Left colon (tissue), 2 donors: ENCODE measurements at places on chromosomes 4 and X.

DNA sequence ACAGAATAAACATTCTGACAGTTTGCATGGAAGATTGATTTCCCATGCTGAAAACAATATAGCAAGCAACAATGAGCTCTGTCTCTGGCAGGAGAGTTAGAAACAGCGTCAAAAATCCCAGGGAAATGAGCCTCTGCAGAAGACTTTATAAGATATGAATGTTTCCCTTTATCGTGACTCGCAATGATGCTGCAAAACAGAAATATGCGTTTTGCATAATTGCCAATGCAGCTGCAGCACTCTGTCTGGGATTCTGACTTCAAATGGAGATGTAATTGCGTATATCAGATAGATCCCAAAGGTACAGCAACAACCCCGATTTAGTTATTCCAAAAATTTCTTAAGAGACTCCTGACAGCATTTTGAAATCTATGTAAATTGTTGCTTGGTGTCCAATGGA, 702.4 kb upstream of the EPHA5 start:
- DNase-seq, result no peak

- DNase-seq, result no peak
These were observed 46.0 kb downstream of the EIF2S3 start for GRCh38 chrX:24100713-24101112.

DNA sequence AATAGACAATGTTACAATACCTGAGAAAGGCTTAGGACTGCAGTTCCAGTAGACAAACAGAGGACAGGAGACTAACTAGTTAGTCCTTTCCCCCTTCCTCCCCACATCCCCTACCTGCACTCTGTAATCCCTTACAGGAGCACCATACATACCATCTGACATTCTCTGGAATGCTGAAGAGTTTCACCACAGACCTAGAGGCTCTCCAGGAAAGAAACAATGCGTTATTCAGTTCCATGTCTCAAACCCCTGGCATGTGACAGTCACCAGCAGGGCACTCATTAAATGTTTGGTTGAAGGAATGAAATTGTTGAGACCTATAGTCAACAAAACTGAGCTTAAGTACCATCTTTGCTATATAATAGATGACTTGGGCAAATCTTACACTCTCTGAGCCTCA, 100.2 kb upstream of the USP38 start:
- DNase-seq, result no peak

DNA sequence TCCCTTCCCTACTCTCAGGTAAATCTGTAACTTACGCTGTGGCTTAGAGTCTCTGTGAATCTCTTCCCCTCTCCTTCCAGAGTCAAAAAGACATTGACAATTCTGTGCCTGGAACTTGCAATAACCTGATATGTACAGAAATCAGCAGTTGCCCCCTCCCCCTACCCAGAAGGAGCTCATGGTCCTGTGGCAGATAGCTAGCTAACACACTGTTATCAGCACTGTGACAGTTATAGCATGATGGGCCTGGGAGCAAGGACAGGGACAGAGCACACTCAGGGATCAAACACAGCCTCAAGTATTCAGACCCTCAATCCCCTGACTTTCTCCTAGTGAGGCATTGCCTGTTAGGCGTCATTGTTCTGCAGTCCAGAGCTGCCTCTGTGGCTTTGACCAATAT, 18.7 kb upstream of the MAGEA10 start:
- no peak for DNase-seq

DNA sequence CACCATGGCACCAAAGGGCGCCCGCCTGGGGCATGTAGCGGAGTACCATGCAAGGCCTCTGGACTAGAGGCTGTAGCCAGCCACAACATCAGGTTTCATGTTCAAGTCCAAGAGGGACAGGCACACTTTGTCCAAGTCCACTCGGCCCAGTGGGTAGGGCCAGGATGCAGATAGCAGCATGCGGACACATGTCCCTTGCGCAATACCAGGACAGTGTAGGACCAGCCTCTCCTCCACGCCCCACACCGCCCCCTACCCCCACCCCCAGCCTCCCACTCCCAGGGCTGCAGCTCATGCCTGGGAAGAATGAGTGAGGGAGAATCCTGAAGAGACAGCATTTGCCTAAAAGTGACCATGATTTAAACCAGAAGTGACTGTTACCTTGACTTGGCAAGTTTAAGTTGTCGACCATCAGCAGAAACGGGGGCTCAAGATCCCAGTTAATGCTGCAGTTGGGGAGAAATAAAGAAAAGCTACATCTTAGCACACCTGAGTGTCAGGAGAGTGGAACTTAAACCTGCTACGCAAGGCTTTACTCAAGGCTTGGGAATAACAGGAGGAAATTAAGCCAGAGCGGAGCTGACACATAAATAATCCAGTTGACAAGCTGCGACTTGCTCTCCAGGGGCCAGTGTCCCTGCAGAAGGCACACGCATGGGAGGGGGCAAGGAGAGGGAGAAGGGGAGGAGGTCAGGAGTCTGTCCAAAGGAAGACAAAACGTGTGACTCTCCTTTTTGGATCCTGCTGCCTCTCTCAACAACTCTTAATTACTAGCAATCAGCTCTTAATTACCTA, 221.7 kb downstream of the BCOR start:
- no peak for DNase-seq

DNA sequence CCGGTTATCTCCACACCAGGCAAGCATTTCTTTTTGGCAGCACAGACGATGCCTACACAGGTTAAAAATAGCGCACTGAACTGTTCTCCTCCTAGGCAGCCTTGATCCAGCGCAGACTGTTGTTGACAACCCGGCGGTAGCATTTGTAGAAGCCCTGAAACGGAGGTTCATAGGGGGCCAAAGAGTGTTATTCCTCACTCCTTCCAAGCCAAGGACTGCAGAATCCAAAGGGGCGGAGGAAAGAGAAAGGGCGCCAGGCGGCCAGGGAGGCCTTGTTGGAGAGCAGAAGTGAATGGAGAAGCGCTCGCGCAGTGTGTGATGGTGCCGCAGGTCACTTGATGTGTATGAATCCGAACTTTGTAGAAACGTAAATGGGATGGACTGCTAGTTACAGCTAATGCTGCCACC, 82.7 kb downstream of the TENM3 start:
- DNase-seq, result no peak

DNA sequence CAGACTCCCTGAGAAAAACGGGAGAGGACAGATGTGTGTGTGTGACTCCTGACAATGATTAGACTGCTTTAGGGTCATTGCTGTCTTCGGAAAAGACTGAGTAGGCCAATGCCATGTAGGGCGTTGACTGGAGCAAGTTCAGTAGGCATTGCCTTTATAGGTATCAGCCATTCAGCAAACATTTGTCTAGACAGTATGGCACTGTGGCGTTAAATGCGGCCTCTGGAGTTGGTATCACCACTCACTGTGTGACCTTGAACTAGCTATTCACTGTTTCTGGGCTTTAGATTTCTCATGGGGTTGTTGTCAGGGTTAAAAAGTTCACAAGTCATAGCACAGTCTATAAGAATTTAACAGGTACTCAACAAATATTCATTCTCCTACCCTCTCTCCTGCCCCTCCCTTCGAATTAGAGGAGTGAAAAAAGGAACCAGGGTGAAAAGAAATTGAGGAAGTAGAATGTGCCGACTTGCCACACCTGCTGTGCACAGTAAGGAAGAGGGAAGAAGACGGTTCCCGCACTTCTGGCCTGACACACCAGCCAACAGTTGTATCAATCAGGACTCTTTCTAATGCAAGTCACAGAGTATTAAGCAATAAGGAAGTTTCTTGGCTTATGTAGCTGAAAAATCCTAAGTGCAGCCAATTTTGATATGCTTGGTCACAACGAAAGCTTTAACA, 83.2 kb upstream of the PLAC8 start:
- peak; percentile 88 for DNase-seq

DNA sequence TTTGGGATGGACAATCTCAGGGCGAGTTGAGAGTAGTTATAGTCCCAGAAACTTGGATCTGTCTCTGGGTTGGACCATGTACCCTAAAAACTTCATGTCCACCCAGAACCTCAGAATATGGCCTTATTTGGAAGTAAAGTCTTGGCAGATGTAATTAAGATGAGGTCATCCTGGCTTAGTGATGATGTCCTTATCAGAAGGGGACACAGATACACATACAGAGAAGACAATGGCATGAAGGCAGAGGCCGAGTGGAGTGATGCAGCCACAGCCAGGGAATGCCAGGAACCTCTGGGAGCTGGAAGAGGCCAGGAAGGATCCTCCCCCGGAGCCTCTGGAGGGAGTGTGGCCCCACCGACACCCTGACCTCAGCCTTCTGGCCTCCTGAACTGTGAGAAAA, 61.2 kb upstream of the STX18 start:
- no peak for DNase-seq

GRCh38 chrX:40266490-40267333, 169.0 kb upstream of the BCOR start:
- DNase-seq, result peak; percentile 68

DNA sequence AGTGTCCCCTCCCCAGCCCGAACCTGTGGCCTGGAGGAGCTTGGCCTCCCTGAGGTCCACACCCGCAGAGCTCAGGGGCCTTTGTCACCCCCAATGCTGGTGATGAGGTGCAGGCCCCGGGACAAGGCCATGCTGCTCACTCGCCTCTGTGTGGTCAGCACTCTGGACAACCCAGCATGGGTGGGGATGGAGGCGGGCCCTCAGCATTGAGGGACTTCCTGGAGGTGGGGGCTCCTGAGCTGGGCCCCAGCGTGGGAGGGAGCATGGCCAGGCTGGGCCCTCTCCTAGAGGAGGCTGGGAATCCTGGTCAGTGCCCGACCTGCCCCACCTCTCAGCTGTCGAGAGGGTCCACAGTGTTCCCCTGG, 30.6 kb downstream of the TACC3 start:
- no peak for DNase-seq

- DNase-seq, result no peak
These were observed 30.4 kb upstream of the QRFPR start for GRCh38 chr4:121411151-121411744.

GRCh38 chr4:76201276-76201675, 12.3 kb downstream of the SCARB2 start:
- no peak for DNase-seq

DNA sequence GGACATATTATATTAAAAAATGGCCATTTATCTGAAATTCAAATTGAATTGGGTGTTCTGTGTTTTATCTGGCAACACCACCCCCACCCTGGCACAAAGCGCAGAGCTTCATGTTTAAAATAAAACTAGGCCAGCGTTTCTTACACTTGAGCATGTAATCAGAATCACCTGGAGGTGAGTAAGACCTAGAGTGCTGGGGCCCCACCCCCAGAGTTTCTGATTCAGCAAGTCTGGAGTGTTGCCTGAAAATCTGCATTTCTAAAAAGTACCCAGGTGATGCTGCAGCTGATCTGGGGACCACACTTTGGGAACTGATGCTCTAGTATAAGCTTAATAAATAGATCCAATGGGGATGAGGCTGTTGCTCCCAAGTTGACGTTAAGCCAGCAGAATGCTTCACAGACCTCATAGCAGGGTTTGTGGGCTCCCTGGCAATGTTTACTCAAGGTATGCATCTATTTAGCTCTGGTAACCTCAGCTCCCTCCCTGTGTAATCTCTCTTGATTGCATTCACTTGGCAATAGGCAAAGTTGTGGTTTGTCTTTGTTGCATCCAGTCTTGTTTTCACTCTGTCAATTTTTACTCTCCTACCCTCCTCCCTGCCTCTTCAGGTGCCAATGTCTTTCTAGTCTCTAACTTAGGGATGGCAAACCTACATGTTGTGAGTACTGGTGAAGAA, 99.8 kb upstream of the TEX13D start:
- DNase-seq, result no peak
